ENCODE measurements at places on chromosomes 7 and 10.

- DNase-seq, result no peak
Measured at GRCh38 chr10:47175181-47176123, 124.5 kb upstream of the GDF10 start.

DNA sequence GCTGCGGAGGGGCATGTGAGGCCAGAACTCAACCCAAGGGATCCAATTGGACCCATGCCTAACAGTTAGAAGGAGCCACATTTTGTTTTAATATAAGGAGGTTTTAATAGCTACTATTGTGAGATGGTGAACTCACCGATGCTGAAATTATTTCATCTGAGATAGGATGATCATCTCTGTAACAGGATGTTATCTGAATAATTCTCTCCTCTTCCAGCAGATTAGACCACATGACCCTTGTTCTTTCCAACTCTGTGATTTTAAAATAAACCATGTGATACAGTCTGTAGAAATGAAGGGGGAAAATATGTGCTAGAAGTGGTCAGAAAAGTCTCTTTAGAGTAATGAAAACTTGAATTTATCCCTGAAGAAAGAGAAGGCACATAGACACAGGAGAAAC lies 385.8 kb downstream of the LRMDA start:
- no peak for DNase-seq

DNA sequence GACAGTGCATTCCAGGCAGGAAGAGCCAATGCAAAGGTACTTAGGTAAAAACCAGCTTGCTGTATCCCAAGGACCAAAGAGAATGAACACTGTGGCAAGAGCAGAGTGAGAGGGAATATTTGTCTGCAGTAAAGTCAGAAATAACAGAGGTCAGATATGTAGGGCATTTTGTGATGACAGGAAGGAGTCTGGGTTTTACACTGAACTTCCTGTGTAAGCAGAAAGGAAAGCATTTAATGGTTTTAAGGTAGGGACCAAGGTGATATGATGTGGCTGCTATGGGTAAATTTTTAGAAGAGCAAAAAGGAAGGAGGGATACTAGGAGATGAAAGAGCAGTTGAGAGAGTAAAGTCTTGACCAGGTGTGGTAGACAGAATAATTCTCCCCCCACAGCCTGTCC lies 10.1 kb downstream of the ABCB1 start:
- DNase-seq, result no peak

DNA sequence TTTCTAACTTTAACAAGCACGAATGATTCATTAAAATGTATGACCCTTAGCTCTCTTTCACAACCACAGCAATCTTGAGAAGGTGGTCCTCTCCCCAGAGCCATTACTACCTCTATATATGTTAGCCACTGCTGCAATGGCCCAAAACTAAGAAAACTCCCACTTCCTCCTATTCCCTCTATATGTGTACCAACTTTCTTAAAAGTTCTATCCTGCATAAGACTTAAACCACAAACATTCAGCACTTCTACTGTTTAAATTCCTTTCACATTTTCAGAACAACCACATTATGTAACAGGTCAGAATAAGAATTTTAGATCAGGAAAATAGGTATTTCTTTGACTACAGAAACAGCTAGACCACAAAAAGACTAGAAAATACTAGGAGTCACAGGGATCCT lies 36.2 kb downstream of the WASL start:
- no peak for DNase-seq

DNA sequence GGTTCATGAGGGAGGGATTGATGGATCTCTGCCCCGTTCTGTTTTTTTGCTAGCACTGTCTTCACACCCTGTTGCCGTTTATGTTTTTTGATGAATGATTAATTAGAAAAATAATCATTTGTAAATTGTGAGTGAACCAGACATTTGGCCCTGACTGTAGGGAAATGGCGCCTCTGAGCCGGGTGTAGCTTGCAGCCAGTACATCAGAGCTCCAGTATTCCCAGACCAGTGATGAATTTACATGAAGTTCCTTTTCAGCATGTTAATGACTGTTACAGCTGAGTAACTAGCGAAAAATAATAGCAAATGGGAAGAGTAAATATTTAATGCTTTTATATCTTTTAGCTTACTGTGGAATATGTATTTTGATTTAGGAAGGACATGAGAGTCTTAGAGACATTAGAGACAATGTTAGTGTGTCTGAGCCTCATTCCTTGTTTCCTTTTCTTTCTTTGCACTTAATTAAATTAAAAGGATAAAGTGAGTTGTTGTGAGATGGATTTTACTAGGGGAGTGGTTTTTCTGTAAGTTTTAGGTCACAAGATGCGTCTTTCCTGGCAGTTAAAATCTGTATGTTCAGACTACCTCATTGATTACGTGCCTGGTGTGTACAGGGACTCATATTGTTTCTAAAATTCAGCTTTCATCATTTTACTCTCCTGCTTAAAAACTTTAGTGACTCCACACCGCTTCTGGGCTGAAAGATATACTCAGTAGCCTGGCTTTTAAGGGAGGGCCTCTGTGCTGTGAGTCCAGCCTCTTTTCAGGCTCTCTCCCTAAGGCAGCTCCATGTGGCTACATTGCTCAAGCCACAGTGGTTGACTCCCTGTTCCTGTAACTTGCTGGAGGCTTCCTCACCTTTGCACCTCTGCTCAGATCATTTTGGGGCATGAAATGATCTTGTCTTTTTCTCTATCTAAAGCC lies 86.4 kb downstream of the AUTS2 start:
- DNase-seq, result no peak

DNA sequence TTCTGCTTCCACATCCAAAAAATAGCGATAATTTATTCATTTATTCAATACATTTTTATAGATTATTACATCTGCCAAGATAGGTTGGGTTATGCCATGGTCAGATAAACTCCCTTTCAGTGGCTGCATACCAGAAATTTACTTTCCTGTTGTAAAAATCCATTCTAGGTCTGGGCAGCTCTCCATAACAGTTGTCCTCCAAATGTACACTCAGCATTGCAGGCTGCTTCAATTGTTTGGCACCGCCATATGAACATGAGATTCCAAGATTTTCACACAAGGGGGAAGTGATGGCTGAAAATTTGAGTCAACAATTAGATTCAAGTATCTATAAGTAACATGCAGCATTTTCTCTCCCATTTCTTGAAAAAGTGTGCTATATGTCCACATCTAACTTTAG lies 568.7 kb downstream of the ETV1 start:
- DNase-seq, result no peak

DNA sequence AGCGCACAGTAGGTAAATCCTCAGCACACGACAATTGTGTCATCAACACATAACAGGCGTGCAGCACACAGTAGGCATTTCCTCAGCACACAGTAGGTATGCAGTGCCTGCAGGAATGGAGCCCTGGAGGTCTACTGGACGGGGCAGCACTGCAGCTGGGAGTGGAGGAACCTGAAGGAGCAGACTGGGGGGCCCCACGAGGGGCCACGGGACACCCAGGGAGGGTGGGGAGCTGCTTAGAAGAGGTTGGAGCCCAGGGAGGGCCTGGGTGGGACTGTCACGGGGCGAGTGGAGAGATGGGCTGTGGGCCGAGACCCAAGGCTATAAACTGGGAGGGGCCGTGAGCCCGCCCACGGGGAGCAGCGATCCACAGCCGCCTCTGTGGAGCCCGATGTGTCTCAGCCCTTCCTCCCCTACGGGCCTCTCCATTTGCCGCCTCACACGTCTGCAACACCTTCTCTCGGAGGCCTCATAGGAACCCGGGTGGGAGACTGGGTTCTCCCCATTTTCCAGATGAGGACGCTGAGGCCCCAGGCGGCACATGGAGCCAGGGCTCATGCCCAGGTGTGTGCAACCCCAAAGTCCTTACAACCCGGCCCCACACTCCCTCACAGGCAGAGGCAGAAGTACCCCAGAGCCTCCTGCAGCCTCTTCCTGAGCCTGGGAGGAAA lies 101.5 kb downstream of the MICALL2 start:
- DNase-seq, result no peak

- no peak for DNase-seq
Measured at GRCh38 chr10:64116707-64117106, 595.5 kb downstream of the REEP3 start.

DNA sequence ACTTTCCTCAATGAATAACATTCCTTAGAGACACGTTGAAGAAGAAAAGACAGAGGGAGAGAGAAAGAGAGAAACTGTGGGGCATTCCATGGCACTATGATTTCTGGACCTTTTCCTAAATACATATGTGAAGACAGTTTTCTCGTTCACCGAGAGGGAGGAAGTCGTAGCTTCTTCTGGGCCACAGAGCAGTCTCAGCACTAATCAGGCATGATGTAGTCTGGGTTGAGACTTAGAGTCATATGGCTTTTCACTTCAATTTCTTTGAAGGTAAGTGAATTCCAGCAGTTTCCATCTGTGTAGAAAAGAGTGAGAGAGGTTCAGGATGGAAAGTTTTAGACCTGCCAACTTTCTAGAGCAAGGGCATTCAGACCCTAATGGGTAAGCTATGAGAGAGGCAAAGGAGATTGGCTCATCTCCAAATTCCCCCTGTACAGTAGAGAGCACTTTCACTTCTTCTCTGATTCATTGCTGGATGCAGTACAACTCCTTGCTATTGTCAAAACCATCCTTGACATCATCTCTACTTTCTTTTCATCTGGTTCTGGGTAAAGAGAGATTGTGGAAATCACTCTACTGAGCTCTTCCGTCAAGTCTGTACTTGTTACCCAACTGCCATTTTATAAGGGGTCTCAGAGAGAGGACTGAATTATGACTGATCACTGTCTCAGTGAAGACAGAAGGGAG lies 31.5 kb upstream of the OR9A4 start:
- DNase-seq, result no peak

DNA sequence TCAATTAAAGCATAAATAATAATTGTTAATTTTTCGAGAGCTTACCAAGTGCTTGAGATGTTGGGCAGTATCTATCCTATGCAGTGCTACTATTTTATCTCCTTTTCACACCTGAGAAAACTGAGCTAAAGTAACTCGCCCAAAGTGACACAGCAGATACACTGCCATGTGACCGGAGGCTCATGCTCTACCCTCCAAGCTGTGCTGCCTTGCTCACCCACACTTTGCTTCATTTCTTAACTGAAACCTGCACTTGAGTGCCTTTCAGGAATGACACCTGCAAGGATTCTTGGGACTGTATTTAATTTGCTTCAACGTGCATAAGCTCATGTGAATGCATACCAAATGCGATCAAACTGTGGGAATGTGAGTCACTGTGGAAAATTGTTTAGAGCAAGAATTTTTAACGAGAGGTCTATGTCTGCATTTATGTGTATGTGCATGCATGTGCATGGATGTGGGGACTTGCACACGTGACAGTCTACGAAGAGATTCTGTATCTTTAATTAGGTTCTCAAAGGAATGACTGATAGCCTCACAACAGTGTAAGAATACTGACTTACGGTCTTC lies 119.2 kb downstream of the ADCYAP1R1 start:
- no peak for DNase-seq

GRCh38 chr10:69845574-69846292 lies 44.0 kb downstream of the COL13A1 start:
- no peak for DNase-seq

GRCh38 chr7:151272405-151272804 lies 23.9 kb upstream of the SMARCD3 start:
- DNase-seq, result no peak

DNA sequence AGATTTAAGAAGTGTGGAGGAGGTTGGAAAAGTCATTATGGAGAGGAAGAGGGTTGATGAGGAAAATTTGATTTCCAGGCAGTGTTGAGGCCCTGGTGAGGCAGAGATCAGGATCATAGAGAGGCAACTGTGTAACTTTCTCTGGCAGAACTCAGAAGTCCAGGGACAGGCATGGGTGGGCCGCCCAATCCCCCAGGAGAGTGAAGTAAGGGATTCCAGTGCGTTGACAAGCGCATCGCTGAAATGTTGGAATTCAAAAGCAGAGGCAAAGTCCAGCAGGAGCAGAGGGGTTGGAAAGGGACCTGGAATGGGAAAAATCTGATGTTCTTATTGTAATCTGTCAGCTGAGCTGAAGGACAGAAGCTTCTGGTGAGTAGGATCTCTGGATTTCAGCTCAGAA lies 207.3 kb downstream of the FAM107B start:
- DNase-seq, result no peak

GRCh38 chr7:327233-327931 lies 37.4 kb downstream of the FOXL3 start:
- no peak for DNase-seq

DNA sequence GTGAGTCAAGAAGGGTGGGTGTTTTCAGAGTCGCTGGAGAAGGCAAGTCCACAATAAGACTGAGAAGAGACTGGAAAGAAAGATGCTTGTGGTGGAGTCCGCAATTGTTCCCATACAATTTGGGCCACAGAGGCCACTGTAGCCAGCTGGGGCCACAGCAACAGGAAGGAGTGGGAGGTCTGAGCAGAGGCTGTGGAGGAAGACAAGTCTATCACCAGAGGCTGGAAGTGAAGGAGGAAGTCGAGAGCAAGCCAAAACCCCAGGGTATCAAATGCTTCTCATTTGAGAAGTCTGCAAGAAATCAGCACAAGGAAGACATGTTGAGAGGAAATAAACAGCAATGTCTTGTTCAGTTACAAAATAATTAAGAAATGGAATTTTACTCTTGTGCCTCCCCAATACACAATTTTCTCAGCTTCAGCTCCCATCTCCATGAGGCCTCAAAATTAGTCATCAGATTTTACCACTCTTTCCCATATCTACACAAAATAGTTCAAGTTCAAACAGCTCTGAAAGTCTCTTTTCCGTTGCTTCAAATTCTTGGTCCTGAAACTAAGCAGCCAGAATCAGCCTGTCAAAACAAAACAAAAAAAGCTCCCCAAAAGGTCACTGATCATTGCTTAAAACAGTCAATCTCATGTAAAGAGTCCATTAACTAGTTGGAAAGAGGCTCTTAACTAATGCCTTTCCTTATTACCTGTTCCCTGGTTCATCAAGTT lies 31.6 kb downstream of the SLC16A12 start:
- no peak for DNase-seq

DNA sequence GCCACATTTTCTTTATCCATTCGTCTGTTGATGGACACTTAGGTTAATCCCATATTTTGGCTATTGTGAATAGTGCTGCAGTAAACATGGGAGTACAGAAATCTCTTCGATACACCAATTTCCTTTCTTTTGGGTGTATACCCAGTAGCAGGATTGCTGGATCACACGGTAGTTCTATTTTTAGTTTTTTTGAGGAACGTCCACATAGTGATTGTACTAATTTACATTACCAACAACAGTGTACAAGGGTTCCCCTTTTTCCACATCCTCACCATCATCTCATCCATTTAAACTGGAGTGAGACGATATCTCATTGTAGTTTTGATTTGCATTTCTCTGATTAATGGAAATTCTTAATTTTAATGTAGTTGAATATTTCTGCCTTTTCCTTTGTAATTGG lies 19.3 kb downstream of the VKORC1L1 start:
- no peak for DNase-seq

All from NCI-H1105 treated with DMSO at 0.1 percent for 48 hours (cell line).